ENCODE measurements at places on chromosomes 5 and 9.

GRCh38 chr5:25713259-25713658 lies 1068.5 kb upstream of the CDH10 start:
- no peak for DNase-seq

DNA sequence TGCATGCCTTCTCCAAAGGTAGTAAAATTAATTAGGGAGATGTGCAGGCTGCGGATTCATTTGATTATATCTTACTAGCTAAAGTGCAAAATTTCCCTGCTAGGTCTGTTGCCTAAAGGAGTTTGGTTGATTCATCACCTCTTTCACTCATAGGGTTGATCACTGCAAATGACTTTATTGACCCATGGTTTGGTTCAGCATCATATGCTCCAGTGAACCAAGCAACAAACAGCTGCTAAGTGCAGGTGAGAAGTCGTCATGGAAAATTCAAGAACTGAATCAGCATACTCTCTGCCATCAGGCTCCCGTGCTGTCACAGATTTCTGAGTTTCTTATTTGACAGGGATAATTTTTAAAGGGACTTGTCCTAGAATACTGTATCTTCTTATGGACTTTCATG lies 571.8 kb upstream of the CDH18 start:
- no peak for DNase-seq

DNA sequence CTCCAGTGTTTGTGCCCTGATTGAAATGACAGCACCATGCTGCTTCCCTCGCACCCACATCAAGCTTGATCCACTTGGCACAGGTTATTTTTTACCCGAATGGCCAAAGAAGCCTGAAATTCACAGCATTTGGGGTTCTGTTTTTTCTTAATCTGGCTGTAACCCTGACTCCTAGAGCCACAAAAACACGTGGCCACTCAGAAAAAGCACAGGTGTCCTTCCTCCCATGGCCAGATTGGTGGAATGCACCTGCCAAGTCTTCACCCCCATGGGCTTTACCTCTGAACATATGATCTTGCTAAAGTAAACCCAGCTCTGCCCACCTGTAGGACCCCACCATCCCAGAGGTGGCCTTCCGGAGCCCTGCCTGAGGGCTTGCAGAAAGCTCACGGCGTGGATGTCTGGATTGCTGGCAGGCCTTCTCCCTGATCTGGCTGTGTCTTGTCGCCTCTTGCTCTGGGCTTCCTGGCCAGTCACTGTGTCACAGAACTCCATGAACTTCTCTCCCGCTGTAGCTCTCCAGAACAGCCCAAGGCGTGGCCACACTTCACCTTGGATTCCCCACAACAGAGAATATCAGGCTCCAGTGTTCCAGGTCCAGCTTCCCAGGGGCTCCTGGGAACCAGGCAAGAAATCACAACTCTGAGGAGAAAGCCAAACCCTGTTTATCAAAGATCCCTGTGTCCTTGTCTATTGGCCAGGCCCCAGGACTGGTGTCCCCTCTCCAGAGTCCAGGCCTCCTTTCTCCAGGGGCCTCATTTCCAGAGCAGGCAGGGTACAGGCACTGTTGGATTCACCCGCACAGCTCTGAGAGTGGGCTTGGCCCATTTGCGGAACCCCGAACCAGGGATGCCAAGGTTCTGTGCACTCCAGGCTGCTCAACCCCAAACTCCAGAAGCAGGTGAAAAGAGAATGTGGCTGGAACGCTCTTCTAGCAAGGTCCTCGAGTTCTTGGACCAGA lies 272.5 kb downstream of the SYK start:
- no peak for DNase-seq

- DNase-seq = peak; percentile 33
Measured at GRCh38 chr5:148733601-148734438, 79.5 kb upstream of the HTR4 start.

DNA sequence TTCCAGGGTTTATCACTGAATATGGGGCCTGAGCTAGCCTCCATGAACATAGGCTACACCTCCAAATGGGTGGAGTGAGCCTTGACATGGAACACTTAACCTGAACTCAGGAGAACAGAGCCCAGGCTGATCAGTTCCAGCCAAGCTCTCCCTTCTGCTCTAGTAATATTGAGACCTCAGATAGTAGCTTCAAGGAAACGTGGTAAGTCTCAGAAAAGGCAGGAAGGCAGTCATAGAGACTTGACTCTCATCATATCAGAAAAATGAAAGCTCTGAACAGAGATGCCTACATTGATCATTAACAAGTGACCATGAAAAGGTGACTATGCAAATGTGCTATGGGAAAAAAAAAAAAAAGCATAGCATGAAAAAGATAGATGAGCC lies 40.5 kb upstream of the MYO10 start:
- no peak for DNase-seq

DNA sequence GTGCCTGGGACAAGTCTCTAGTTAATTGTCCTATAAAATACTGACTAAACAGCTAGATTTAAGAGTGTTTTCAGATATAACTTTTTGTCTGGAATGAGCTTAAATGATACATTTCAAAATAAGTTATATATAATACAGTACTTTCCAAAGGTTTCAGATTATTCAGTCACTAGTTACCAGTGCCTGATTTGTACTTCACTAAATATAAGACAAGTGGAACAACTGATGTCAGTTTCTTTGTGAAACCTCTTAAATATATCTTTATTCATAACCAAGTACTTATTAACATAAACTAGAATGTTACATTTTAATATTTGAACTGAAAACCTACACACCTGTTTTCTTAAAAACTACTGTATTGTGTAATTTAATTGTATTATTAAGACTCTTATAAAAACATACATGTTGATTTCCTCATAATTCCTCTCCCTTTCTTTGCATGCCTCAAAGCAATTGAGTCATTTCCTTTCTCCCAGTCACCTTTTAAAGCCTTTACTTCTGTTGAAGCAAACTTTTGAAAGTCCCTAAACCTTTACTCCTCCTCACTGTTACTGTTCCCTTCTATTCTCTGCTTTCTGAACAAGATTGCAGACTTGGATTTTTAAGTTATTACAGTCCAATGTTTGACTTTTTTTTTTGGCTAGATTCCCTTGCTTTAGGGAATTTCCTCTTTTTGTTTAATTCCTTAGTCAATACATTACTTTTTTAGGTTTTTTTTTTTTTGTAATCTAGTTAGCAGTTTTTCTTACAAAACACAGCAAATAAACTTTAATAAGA lies 8.7 kb upstream of the SEMA6A start:
- DNase-seq = no peak

GRCh38 chr9:73061146-73061545 lies 90.5 kb upstream of the ANXA1 start:
- DNase-seq = no peak

DNA sequence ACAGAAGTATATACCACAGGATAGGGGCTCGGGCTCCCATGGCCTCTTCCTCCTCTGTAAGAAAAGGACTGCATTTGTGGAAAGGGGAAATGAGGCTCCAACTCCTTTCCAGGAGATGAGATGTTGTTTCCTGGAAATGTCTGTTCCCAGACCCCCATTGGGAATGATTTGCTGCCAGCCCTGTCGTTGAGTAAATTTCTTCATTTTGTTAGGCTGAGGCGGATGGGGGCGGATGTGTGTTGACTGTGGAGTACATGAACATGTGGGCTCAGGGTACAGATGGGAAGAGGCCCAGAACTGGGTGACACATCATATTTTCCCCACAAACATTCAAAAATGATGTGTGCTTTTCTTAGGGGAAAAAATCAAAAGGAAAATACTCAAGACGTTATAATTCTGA lies 28.8 kb upstream of the TNFAIP8 start:
- no peak for DNase-seq

DNA sequence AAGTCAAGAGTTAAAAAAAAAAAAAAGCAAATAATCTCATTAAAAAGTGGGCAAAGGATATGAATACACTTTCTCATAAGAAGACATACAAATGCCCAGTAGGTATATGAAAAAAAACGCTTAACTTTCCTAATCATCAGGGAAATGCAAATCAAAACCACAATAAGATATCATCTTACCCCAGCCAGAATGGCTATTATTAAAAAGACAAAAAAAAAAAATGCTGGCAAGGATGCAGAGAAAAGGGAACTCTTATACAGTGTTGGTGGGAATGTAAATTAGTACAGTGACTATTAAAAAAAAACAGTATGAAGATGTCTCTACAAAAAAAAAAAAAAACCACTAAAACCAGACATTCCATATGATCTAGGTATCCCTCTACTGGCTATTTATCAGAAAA lies 79.4 kb downstream of the LPAR1 start:
- DNase-seq = no peak

DNA sequence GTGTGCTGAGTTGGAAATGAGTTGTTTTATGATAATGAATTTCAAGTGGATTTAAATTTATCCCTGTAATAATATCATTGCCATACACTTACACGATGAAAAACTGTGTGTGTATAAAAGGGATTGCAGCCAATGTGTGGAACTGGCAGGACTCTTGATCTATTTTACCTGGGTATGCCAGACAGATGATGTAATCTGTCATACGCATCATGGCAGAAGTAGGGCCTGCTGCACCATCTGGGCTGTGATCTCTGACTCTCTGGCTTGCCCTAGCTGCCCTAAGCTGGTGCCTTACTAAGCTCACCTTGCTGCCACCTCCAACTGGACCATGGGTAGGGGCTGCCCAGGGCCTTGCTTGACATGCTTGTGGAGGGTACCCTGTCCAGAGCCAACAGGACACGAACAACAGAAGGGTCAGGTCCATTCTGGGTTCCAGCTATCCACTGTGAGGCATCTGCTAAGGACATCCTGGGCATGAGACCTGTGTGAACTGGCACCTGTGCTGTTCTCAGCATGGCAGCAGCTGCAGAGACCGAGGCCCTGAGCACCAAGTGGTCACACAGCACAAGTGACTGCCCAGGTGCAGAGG lies 184.2 kb downstream of the FSTL4 start:
- no peak for DNase-seq

GRCh38 chr5:14598225-14598624 lies 16.6 kb downstream of the OTULINL start:
- DNase-seq = no peak

GRCh38 chr9:6471231-6471850 lies 58.3 kb downstream of the UHRF2 start:
- DNase-seq = no peak

DNA sequence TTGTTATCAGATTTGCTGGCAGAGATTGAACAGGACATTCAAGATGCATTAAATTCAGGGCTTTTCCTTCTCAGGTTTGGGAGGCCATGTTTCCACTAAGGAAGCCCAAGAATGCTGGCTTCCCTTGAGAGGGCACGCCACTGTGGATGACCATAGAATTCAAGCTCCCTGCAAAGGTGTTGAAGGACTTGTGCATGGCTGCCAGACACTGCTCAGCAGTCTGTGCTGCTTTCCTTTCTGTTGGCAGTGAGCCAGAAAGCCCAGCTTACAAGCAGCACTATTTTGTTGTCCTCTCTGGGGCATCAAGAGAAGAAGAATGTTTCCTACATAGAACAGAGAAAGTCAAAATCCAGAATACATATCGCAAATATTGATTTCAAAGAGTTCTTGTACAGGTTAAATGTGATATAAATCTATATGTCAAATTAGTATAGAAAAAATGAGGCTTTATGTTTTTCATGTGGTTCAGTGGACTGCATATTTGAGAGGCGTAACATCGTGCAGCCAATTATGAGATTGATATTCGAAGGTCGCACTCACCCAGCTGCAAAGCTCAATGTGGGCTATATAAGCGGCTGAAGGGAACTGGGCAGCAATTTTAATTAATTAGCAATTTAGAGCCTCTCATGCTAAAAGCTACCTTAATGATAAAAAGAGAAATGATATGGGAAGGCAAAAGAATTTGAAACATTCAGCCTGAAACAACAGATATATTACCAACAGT lies 103.1 kb upstream of the ISL1 start:
- no peak for DNase-seq

DNA sequence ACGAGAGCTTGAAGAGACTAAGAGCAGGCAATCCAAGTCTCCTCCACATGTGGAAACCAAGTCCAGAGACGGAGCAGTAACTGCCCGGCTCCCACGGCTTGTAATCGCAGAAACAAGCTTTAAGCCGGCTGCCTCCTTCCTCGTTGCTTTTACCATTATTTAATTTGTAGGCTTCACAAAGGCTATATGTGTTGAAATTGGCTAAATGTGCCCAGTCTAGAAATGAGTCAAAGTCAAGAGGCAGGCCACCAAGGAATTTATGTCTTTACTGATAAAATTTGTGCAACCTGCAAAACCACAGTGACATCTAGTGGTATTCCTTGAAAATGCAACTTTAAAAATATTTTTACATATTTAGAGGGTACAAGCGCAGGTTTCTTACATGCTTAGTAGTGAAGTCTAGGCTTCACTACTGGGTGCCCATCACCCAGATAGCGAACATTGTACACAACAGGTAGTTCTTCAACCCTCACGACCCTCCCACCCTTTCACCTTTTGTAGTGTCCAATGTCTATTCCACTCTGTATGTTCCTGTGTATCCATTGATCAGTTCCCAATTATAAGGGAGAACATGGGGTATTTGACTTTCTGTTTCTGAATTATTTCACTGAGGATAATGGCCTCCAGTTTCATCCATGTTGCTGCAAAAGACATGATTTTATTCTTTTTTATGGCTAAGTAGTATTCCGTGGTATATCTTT lies 33.5 kb upstream of the EBF1 start:
- no peak for DNase-seq

DNA sequence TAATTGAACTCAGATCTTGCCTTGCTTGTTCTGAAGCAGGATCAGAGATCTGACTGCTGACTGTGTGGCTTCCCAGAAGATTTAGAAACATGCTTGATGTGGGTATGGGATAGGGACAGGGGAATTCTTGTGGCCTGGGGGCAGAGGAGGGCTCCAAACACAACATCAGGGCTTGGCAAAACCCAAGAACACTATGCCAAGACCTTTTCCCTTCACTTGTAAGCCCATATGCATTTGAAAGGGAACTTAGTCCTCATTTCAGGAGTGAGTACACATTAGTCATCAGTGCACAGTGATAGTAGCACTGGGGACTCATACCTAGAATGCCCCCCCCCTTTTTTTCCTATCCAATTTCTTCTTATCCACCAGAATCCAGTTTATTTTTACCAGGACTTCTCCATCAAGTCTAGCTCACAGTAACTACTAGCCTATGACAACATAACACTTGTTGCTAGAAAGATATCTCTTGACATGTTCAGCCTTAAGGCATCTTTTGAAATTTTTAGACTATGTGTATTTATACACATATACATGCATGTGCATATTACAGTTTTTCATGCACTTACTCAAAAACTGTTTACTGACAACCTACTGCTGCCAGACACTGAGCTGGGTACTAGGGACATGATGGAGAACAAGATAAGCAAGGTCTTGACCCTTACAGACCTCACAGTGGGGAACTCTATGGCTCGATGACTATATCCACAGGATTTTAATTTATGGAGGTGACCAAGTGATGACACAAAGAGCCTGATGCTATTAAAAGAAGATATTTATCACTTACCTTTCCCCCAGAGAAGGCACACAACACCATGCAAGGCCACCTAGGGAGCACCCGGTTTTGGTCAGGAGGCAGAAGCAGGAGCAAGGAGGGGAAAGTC lies 158.3 kb upstream of the MAP3K1 start:
- no peak for DNase-seq

- DNase-seq = no peak
Measured at GRCh38 chr5:65412842-65413241, 68.9 kb downstream of the ADAMTS6 start.

- DNase-seq = no peak
Measured at GRCh38 chr9:7119612-7120011, 361.8 kb downstream of the KDM4C start.

- no peak for DNase-seq
Measured at GRCh38 chr5:77568082-77568481, 70.4 kb downstream of the OTP start.
